Occipital lobe (tissue), 3 donors: ENCODE measurements at places on chromosomes 2 and 18.

DNA sequence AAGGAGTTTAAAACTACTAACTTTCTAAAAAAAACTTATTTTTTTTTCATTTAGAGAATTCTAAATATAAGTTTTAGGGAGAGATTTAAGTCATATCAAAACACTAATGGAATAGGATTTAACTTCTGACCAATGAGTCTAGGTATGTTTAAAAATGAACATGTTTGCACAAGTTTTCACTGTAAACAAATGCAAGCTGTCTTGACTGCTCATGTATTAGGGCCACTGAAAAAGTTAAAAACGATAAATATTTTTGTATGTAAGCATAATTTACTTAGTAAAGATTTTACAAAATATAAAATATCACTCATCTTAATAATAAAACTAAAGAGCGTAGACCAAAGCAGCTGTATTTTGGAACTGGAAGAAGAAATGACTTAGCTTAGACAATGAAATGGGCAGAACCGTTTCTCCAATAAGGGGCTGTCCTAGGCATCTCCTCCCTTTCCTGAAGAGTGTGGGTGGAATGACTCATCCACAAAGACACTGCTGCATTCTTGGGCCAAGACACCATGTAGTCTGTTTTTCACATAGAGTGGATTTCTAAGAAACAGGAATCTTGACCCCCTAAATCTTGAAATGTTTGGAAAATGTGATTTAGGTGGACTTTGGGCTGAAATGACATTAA is 118.8 kb downstream of the MEP1B start:
- DNase-seq = no peak

GRCh38 chr18:6219116-6219717 is 195.5 kb downstream of the L3MBTL4 start:
- DNase-seq = no peak

GRCh38 chr18:8040021-8040420 is 472.9 kb downstream of the PTPRM start:
- no peak for DNase-seq

DNA sequence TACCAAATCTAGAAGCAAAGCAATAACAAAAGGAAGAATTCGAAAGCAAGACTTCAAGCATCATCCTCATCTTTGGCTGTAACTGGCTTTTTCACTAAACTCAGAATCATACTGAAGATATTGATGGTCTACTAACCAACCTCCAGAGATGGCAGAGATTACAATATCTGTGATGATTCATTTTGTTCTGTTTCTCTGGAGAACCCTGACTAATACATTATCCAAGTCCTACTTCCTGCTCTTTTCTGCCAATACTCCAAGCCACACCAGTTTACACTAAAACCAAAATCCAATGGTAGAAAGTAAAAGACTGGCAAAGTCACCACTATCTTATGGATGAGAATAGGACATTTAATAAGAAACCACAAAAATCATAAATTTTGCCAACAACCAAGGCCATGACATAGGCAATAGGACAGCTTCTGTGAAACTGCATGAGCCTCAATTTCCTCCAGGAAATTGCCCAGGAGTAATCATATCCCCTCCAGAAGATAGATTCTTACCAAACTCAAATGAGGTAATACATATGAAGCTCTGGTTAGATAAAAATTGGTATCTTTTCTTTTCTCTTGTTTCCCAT is 159.8 kb downstream of the METTL4 start:
- DNase-seq = no peak
